ENCODE measurements at places on chromosomes 2 and 18. TPM values are rescaled to one million over a fixed set of nuclear protein-coding genes. Genes with fewer than 3 reads are reported as not detected.
A peak's percentile ranks its signal among the peaks of the same experiment; 100 is the strongest.

DNA sequence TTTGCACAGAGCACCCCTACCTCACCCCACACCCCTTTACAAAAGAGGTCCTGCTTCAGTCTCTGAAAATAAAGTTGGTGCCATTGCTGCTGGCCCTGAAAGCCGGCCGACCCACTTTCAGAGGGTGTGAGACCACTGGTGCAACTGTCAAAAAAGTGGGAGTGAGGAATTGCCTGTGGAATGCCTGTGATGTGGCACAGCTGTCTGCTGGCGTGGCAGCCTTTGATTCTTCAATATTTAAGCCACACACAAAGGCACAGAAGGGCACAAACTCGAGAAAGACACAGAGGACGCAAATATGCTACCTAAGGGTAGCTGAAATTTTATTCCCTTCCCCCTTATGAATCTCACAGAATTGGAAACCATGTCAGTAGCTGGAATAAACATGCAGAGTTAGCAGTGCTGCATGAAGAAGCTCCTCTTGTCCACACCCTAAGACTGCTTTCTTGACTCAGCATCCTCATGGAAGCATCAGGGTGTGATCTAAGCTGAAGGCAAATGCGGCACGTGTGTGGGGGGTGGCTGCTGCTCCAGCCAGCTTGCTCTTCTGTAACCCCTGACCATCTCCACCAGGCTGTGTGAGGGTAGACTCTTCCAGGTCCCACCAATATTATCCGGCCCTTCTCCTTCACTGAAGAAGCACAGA, 92.3 kb downstream of the CELF4 start:
- no peak for DNase-seq

DNA sequence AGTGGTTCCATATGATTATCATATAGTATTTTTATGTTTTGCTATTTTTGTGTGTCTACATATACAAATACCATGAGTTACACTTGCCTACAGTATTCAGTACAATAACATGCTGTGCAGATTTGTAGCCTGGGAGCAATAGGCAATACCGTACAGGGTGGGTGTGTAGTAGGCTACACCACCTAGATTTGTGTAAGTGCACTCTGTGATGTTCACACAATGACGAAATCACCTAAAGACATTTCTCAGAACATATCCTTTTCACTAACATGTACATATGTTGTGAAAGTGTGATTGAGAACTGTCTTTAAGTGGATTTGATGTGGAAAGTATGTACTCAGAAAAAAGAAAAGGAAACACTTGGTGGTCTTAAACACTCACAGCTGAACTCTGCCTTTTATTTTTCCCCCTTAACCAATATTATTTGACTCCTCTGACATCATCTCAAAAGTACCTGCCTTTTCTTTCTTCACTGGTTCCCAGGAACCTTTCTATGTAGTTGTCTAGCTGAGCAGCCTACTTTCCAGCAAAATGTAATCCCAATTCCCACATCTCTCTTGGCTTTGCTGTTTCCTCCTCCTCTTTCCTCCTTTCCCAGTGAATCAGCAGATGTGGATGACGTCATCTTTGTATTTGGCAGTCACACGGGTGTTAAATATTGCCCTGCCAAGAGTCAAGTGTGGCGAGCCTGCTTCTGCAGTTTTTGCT, 47.7 kb downstream of the OSBPL6 start:
- peak; percentile 71 for DNase-seq

DNA sequence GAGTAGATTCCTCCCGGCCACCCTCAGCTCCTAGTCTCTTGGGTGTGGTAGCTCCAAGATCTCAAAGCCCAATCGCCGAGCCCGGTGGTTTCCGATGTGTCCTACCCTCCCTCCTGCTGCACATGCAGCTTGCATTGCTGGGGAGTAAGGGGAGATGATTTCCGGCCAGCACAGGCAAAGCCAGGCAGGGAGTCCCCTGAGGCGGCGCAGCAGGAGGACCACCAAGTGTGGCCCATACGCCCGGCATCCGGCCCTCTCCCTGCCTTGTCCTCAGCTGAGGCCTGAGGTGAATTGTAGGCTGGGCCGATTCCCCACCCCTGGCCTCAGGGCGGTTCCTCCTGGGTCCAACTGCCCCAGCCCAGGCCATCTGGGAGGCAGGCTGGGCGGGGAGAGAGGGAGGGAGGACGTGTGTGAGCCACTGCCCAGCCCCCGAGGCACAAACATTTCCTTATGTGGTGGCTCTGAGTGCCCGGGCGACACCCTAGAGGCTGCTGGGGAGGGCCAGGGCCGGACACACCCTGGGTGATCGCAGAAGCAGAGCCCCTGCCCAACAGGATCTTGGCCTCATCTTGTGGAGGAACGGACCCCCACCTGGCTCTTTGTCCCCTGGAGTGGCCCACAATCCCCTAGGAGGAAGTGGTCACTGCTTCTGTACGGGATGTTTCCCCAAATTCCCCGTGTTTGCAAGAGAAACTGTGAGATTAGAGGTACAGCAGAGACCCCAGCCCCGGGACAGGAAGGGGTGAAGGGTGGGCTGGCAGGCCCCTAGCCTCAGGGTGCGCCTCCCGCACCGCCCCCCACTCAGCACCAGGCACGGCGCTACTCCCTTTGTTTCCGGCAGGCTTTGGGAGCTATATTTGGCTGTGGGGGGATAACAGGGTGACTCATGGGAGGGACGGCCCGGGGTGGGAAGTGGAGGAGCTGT, 41.9 kb upstream of the PTMA start:
- peak; percentile 98 for DNase-seq

- DNase-seq: no peak
These were observed 12.1 kb downstream of the CCDC141 start for GRCh38 chr2:179037807-179038206.

- no peak for DNase-seq
These were observed 187.8 kb upstream of the TNP1 start for GRCh38 chr2:217047631-217048030.

- DNase-seq: no peak
These were observed 391.2 kb upstream of the HNRNPA3 start for GRCh38 chr2:176821350-176821749.

DNA sequence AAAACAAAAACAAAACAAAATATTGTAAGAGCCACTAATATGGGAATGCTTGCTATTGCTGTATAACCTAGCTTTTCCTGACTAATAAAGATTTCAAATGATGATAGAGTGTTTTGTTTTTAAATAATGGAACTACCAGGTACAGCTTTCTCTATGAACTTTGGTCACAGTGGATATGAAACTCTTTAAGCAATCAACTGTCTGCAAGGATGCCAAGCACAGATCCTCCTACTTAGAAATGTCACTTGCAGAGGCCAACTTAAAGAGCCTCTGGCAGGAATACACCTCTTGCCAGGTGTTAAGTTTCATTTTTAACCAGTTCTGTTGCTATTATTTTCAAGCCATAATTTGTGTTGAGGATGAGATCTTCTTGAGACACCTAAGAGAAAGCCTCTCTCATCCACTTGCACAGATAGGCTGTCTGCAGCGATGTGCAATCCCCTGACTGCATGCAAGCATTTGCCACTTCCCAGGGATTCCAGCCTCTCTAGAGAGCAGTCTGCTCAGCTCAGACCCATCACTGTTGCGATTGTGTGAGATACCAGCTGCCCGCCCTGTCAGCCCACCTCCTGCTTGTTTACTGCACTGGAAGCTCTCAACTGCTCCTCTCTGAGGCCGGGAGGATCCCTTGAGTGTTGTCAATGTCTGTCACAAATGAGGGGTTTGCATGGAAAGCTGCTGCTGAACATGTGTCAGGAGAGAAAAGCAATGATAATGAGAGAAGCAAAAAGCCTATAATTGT, 86.1 kb upstream of the SCG2 start:
- DNase-seq: no peak

DNA sequence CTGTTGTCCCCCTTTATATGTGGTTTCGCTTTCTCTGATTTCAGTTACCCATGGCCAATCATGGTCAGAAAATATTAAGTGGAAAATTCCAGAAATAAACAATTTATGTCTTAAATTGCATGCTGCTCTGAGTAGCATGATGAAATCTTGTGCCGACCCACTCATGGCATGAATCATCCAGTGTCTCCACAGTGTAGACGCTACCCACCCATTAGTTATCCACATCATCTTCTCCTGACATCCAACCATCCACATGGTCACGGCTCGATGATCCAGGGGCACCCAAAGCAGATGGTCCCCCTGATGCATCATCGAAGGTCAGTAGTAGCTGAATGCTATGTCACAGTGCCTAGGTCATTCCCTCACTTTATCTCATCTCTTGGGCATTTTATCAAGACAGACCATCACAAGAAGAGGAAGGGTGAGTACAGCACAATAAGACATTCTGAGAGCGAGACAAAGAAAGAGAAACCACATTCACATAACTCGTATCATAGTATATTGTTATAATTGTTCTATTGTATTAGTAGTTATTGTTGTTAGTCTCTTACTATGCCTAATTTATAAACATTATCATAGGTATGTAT, 44.1 kb upstream of the ACKR3 start:
- no peak for DNase-seq

DNA sequence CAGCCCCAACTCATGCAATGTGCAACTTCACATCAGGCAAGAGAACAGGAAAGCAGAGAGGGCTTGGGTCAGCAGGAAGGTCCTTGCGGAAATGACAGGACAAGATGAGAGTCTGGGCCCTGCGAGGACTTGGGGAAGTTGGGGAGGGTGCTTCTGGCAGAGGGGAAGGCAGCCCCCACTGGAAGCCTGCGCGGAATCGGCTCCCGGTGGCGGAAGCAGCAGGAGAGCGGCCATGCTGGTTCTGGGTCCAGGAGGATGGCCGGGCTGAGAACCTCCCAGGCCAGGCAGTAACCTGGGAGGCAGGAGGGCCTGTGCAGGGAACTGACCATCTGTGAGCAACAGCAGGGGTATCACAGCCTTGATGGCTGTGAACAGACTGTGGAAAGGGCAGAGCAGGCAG, 112.9 kb downstream of the MBP start:
- no peak for DNase-seq

DNA sequence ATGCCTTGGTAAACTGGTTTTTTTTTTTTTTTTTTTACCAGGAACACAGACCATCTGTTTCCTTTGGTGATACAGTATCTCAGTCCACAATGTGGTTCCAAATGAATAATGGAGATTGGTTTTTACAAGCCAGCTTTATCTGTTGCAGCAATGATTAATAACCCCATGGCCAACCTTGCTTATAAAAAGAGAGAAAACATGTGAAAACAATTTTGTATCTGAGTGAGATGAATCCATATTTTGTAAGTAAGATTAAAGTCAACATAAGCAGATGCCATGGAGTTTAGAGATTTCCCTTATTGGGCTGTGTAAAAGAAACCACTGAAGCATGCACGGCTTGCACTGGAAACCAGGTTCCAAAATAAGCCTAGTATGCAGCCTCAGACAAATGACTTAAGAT, 108.6 kb upstream of the CNTNAP5 start:
- no peak for DNase-seq

CTAGE1 gene
- not detected for total RNA-seq

WDR54 gene
- total RNA-seq: 25.3 TPM

IRS1 gene
- 5.6 TPM for total RNA-seq

RMDN2 gene
- total RNA-seq: 5.0 TPM

COLEC12 gene
- 28.2 TPM for total RNA-seq

CCDC102B gene
- 1.6 TPM for total RNA-seq

AGXT gene
- not detected for total RNA-seq

RASGRP3 gene
- 3.4 TPM for total RNA-seq

Data from MG63 (cell line).